ENCODE measurements at places on chromosomes 16 and 17.
A peak's percentile ranks its signal among the peaks of the same experiment; 100 is the strongest.

DNA sequence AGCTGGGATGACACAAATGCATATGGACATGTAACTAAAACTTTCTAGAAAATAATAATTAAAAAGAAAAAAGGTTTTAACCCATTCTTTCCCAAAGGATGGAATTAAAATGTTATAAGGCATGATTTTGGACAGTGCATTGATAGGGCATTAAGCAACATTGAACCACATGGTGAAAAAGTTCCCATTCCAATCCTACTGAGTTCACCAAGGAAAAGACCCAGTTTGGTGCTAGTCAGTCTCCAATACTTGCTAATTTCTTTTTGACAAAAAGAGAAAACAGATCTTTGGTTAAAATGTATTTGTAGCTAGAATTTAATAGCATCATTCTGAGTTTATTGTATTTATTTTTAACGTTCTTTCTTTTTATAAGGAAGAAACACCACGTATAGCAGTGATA is 28.1 kb downstream of the EMP2 start:
- no peak for DNase-seq

DNA sequence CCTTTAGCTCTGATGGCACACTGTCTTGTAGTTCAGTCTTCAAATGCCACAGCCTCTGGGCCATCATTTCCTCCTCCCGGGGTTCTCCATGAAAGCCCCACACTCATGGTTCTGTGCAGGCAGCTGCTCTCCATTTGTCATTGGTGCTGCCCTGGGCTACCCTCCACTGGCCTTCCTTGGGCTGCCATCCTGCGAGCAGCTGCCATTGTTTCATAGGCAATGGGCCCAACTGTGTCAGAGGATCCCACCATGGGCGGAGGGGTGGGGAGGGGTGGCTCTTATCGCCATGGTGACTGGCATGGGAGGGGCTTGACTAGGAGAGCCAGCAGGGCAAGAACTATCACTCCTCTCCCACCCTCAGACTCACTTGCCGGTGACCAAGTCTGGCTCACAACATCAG is 38.6 kb upstream of the BRD7 start:
- DNase-seq: no peak

GRCh38 chr17:33318241-33318640 is 25.1 kb upstream of the ASIC2 start:
- no peak for DNase-seq

DNA sequence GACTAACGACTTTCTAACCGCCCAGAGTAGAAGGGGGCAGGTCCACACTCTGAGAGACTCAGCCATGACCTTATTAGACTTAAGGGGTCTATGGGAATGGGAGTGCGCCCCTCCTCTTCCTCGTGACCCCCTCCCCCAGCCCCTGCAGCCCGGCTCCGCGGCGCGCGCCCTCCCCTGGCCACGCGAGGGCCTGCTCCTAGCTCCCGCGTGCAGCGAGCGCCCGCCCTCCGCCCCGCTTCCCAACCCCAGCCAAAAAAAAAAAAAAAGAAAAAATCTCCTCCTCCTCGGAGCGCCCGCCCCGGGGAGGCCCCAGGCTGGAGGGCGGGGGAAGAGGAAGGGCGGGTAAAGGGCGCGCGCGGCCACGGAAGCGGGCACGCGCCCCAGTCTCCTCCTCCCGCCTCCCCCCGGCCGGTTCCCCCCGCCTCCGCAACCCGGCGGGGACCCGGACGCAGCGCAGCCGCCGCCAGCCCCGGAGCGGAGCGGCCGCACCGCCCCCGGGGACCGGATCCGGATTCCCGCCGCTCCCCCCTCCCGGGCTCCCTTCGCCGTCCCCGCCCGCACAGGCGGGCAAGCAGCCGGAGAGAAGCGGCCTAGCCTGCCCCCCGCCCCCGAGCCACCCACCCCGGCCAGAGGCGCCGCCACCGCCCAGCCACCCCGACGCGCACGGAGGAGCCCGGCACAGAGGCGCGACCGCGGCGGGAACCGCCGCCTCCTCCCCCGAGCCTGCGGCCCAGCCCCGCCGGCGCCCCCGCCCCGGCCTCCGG is 949 bp downstream of the UBTF start:
- peak; percentile 76 for DNase-seq

DNA sequence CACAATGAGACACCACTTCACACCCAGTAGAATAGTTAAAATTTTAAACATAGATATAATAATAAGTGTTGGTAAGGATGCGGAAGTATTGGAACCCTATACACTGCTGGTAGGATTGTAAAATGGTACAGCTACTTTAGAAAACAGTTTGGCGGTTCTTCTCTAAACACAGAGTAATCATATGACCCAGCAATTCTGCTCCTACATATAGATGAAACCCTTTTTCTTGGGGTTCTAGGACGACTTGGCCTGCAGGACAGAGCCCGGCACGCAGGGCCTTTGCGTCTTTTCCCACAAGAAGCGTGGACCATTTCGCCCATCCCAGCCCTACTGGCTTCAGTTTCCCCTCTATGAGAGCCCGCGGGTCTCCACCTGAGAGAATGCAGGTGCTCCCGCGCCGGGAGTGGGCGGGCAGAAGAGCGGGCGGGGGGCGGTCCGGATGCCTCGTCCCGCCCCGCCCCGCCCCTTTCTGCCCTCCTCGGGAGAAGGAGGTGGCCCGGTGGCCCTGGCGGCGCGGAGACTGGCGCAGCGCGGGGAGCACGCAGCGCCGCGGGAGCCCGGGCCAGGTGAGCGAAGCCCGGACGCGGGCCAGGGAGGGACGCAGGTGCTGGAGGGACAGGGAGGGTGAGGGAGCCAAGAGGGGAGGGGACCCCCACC is at the start of gene SDR42E2:
TSS of gene SDR42E2 (plus strand) at position 508 of the 657 bp plus-strand sequence. CDS start 3,077 bp downstream, outside the sequence.
- no peak for DNase-seq

GRCh38 chr17:72974605-72975232 is 117.8 kb downstream of the SLC39A11 start:
- no peak for DNase-seq

DNA sequence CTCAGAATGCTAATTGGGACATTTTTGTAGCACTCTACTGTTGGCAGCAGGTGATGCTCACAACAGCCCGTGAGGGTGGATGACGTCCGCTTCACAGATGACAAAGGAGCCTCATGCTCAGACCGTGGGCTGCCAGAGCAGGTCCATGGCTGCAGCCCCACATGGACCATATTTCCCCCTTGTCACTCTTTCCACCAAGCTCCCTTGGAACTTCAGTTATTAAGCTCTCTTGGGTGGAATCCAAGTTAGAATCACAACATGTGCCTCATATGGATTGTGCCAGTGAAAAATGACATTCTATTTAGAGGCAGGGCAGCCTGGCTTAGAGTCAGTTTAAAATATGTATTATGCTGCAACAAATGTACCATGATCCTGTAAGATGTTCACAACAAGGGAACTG is 33.2 kb upstream of the STH start:
- DNase-seq: no peak

- DNase-seq: no peak
Measured at GRCh38 chr16:84959045-84959576, 52.2 kb downstream of the ZDHHC7 start.

- no peak for DNase-seq
Measured at GRCh38 chr17:15220785-15221184, 44.3 kb downstream of the PMP22 start.

DNA sequence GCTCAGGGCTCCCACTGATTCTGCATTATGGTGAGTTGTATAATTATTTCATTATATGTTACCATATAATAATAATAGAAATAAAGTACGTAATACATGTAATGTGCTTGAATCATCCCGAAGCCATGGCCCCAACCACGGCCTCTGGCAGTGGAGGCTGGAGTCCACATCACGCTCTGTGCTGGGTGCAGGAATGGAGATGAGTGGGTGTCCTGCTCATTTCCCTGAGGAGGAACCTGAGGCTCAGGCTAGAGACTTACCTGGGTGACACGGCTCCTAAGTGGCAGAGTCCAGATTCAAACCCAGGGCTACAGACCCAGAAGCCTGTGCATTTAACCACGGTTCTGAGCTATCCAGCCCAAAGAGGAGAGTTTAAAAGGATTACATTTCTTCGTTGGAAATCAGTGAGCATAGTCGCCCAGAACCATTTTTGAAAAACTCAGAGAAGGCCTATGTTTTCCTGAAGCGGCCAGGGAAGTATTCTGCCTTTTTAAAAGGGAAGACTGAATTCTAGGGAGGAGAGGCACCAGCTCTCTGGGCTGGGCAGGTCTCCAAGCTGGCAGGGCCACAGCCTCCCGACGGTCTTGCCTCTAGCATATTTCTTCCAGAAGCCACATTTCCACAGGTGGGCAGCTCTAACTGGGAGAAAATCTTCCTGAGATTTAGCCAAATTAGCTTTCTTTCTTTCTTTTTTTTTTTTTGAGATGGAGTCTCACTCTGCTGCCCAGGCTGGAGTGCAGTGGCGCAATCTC is 6.7 kb downstream of the IL4R start:
- DNase-seq: no peak

- DNase-seq: no peak
Measured at GRCh38 chr17:20059728-20060188, 50.6 kb downstream of the SPECC1 start.

DNA sequence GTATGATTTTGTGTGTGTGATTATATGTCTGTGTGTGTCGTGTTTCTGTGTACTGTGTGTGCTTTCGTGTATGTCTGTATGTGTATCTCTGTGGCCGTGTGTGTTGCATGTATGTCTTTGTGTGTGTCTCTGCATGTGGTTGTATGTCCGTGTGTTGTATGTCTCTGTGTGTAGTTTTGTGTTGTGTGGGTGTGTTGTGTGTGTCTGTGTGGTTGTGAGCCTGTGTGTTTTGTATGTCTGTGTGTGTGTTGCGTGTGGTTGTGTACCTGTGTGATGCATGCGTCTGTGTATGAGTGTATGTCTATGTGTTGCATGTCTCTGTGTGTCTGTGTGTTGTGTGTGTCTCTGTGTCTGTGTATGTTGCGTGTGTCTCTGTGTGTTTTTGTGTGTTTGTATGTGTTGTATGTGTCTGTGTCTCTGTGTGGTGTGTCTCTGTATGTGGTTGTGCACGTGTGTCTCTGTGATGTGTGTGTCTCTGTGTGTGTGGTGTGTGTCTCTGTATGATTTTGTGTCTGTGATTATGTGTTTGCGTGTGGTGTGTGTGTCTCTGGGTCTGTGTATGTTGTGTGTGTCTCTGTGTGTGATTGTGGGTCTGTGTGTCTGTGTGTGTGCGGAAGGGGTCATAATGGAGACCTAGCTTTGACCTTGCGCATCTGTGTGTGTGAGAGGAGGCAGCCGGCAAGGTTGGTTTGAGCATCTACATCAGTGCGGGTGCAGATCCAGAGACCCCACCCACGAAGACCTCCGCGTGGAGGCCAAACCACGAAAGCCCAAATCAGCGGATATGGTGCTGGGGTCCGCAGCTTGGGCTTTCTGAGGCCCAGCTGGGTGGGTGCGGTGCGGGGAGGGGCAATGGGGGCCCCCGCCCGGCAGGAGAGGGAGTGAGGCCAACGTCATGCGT is 212.6 kb upstream of the GSE1 start:
- no peak for DNase-seq

DNA sequence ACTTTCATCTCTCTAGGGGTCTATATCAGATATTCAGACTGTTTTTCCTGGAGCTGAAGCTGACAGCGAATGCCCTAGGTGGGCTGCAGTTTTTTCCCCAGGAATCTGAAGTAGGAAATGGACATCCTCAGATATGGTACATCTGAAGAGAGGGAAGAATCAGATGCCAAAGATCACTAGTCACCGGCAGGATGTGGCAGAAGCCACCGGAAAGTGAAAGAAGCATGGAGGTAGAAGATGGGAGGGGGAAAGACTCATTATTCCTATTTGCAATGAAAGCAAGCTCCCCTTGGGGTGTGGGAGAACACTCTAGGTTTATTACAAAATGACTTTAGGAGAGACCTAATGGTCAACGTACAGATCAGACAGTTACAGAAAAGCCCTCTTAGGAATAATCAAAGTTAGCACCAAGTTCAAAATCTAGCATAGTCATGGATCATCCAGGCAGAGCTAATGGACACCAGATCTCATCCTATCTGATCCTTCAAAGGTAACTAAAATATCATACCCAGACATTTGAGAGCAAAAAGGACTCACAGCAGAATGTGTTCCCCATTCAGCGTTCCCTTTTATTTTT is 110.7 kb downstream of the HS3ST3A1 start:
- DNase-seq: no peak

DNA sequence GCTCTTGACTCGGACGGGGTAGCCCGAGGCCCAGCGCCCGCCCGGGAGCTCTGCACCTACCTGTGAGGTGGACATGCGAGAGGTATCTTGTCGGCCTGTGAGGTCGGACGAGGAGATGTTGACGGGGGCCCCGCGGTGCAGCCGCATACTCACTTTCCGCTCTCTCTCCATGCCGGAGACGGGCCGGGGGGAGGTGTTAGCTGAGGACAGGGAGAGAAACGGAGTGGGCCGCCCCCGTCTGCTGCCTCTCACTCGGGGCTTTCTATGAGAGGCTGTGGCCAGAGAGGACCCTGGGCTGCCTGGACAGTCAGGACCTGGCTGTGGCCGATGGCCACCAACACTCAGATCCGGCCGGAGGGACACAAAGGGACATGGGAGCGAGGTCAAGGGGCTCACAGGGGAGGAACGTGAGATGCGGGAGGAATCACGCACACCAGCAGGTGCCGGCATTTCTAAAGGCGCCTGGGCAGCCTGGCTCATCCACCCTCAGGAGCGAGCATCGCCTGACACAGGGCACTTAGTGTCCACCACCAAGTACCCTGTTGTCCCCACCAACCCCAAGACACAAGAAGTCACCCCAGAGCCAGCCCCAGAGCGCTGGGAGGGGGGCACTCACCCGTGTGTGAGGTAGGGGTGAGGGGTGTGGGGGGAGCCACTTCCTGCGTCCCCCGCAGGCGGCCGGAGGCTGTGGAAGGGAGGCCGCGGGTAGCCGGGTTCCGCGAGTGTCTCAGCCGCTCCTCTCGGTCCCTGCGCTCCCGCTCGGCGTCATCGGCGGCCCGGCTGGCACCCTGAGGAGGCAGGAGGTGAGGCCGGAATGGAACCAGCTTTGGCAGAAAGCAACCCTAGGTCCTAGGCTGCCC is 20.2 kb downstream of the SLC16A3 start:
- no peak for DNase-seq

DNA sequence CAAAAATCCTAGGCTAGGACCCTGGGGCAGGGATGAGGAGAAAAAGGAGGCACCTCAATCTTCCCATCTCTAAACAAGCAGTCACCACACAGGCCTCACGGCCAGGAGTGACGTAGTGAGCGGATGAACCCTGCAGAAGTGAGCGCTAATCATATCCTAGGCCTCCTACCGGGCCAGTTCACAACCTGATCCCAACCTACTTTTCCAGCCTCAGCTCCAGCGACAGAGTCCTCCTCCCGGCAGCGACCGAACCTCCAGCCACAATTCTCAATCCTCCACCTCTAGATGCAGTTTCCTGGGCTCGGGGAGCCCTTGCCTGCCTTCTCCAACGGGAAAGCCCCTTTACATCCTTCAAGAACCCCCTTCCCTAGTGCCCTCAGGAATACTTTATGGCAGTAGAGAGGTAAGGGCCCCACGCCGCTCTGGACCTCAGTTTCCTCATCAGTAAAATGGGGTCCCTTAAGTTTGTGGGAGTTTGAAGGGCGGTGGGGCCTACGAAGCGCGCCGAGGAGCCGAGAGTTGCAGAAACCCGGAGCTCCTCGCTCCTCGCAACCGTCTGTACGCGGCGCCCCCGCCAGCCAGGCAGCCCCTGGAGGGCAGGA is 1.4 kb downstream of the ZNF668 start:
- DNase-seq: no peak

- no peak for DNase-seq
Measured at GRCh38 chr17:64117981-64118979, 11.7 kb downstream of the ERN1 start.

Measured in NCI-H2081 treated with DMSO at 0.1 percent for 48 hours (cell line).